ENCODE measurements at places on chromosomes 11 and 22. TPM values are rescaled to one million over a fixed set of nuclear protein-coding genes. Genes with fewer than 3 reads are reported as not detected.

CRYBB1 gene
- not detected for total RNA-seq

SLC22A9 gene
- 0.66 TPM for total RNA-seq

PKNOX2 gene
- total RNA-seq, result 4.2 TPM

UPB1 gene
- total RNA-seq, result 0.52 TPM

POU2F3 gene
- total RNA-seq, result 0.26 TPM

DNA sequence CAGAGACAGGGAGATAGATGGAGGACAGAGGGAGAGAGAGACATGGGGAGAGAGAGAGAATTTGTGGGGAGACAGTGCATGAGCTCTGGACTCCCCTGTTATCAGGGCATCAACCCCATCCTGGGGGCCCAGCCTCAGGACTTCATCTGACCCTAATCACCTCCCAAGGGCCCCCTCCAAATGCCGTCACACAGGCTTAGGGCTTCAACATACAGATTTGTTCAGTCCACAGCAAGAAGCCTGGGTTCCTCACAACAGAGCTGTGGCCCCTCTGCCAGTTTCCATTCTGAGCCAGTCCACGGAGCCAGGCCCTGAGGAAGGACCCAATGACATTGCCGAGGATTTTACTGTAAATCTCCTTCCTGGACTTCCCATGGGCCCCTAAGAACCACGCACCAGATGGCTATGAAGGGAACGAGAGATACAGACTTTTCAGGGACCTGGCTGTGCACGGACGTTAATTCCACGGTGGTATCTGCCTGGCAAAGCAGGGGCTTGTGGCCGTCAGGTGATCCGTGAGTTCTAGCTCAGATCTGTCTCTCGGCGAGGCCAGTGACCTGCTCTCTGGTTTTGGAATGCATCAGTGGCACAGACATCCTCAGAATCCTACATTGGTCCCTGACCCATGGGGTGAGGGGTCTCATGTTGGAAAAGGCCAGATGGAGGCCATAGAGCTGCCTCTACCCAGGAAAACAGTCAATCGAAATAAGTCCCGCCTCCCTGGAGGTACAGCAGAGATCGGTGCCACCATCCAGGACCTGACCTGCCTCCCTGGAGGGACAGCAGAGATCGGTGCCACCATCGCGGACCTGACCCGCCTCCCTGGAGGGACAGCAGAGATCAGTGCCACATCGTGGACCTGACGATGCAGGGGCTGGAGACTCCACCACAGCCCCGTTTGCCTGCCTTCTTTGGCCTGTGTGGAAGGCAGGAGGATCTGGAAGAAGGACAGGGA lies 8.7 kb upstream of the B4GALNT4 start:
- DNase-seq, result no peak
